ENCODE measurements at places on chromosomes 6 and 20.
A peak's percentile ranks its signal among the peaks of the same experiment; 100 is the strongest.

DNA sequence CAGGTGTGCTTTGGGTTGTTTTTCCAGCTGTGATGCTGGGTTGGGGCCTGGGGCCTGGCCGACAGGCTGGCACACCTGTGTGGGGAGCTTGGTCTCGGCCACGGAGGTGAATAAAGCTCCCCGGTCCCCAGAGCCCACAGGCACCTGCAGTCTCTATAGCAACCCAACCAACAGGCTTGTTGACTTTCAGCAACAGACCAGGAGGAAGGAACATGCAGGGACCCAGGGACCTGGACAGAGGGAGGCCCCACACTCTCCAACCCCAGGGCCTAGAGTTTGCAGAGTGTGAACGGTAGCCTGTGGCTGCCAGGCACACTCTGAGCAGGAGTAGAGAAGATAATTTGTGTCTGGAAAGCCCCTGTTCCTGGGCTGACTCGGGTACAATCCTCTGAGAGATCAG is 14.6 kb upstream of the SYNJ2 start:
- DNase-seq, result no peak

GRCh38 chr6:105573138-105573537 is 170.3 kb upstream of the PREP start:
- no peak for DNase-seq

DNA sequence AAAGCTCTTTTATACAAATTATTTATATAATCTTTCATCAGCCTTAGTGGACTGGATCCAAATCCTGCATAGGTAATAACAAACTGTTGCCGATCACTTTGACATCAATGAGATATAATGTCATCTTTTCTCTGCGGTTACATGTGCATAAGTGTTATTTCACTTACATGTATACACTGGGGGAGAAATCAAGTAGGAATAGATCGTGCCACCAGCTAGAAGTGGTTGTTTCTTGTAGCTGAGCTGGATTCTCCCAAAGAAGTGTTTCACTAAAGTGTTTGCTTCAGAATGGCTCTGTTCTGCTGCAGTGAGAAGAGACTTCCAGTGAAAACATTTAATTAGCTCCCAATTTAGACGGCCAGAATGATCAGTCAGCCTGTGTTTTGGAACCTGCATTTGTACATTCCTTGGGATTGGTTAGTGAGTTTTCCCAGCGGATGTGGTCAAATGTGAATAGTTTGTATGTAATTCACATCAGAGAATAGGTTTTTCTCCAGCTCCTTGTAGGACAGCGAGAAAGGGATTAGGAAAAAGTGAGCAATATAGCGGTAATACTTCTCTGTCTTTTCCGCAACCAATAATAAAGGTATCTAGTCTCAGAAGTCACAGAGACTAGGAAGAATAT is 163.1 kb upstream of the CCN2 start:
- DNase-seq, result no peak

- peak; percentile 33 for DNase-seq
Measured at GRCh38 chr6:110652520-110652919, 162.7 kb downstream of the CDK19 start.

DNA sequence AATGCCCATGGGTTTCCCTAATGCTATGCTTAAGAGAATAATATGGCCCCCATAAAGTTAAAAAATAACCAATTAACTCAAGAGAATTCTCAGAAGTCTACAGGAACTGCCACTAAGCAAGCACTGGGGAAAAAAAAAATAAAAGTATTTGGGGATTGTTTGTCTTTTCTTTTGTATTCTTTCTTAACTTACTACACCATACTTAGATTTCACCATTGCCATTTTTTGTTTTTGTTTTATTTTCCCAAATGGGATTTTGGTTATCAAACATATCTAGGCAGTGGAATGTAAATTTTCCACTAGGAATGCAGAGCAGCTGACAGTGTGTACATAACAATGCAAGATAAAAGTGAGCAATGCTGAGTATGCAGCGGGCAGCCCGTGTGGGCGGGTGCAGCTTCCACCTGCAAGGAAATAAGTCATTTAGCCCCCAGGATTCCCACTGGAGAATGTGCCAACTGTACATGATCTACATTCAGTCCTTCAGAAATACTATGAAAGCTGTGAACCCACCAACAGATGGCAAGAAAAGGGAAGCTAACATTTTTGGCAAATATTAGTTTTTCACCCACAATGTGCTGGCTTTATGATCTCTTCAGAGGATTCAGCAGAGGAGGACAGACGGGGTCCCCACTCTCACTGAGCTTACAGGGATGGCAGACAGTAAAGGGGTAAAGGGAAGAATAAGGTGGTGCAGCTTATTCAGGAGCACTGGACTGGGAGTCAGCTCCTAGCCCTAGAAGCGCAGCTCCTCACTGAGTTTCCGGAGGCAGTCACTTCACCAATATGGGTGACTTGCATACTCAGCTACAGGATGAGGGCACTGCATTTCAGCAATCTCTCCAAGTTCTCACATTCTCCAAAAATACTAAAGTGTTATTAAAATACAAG is 44.4 kb downstream of the DCDC2 start:
- no peak for DNase-seq

- DNase-seq, result no peak
Measured at GRCh38 chr6:71134929-71135642, 153.5 kb upstream of the OGFRL1 start.

DNA sequence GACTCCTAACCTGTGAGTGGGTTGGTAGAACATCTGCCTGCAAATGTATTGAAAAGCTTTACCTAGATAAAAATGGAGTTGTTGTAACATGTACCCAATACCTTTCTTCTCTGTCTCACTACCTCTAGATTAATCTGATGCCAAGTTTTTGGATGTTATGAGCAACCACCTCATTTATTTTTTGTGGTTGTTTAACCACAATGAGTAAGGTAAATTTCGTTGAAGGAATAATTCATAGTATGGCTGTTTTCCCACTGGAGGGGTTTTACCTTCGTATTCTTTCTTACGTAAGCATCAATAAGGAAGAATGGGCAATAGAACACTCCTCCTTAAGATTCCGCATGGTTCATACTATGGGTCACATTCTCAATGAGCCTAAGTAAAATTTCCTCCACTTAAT is 165.4 kb downstream of the CDH26 start:
- DNase-seq, result no peak

DNA sequence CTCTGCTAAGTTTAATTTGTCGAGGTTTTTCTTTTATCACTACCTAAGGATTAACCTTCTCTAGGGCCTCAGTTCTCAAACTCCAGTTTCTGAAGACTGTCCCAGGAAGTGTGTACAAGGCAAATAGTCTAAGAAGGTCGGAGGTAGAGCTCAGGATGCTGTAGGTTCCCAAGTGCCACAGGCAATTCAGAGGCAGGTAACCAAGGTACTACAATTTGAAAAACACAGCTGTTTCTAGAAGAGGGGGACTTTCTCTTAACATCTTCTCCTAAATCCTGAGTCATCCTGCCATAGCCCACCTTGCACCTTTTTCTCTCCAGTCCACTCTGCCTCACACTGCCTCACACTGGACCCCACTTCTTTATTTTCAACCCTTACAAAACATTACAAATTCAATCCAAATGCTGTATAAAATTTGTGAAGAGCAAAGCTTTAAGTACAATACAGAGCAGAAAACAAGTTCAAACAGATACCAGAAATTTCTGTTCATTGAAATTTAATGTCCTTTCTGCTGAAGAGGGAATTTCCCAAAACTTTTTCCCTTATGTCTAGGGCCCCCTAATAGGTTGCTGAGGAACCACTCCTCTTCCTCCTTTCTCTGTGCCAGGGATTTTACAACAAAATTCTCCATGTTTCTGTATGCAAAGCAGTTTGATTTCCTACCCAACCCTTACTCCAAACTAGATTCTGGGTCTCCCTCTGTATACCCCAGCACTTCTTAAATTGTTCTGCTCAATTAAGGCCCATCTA is 43.0 kb downstream of the FRK start:
- no peak for DNase-seq

GRCh38 chr6:42366999-42367352 is 84.8 kb downstream of the TRERF1 start:
- DNase-seq, result no peak

DNA sequence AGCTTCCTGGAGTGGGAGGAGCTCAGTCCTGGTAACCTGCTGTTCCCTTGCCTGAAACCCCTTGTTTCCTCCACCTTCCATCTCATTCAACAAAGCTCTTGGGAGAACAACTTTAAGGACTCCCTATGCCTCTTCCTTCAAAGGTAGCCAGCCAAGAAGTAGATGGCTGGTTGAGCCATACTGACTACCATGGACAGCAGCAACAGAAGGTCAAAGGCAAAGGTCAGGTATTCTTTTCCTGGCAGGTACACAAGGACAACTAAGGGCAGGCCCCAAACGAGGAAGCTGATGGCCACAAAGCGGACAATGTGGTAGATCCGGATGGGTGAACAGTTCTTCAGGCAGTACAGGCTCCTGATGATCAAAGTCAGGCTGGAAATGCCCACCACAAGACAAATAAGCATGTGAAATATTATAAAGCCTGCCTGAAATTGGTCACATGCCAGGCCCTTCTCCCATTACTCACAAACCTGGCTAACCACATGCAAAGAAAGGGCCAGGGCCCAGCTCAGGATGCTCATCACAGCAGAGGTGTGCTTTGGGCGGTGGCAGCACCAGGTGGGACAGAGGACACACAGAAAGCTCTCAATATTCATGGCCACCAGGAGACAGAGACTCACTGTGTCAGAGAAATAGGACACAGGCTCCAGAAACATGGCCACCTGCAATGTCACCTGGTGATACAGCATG is 21.7 kb downstream of the UBD start:
- DNase-seq, result no peak

GRCh38 chr6:111866857-111867256 is 6.4 kb downstream of the FYN start:
- no peak for DNase-seq

DNA sequence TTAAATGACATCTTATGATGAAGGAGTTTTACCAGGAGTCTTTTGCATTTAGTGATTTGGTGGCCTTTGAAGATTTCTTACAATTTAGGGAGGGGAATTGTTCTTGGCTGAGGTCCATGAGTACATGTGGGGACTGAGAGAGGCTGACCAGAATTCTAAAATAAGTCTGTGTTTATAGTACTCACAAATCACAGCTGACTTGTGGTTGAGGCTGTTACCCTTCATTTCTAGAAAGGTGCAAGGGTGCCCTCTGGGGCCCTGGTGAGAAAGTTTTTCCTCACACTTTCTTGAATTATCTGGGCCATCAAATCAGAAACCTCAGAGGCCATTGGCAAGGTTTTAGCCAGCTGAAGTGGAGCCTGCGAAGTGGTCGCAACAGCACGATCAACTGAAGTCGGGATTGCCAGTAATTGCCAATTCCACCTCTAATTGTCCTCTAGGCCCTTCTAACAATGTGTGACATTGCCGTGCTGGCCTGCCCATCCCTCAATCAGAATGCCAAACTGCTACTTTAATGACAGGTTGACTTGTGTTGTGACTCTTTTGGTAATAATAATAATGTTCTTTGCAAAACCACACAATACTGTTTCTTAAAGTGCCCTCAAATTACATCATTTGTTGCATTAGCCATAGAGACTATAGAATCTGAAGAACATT is 221.6 kb downstream of the OGFRL1 start:
- DNase-seq, result peak; percentile 53

All from hematopoietic multipotent progenitor cell treated with erythropoietin and hydrocortisone succinate and interleukin-3 and kit ligand, for 4 days (in vitro differentiated cells).